ENCODE measurements at places on chromosomes 11 and 22.

GRCh38 chr11:62024936-62025486 is 57.6 kb upstream of the FTH1 start:
- H3K27ac ChIP-seq = no peak overlapping the region
- H3K4me3 ChIP-seq = no peak overlapping the region
- H3K36me3 ChIP-seq = no peaks in the 10 kb centered on the region
- no peaks in the 10 kb centered on the region for H3K4me1 ChIP-seq

- H3K4me3 ChIP-seq = no peak overlapping the region
- DNase-seq = no peak
- no peaks in the 10 kb centered on the region for H3K27me3 ChIP-seq
- no peaks in the 10 kb centered on the region for H3K4me1 ChIP-seq
Observed at GRCh38 chr11:24637520-24637919, 140.7 kb downstream of the LUZP2 start.

DNA sequence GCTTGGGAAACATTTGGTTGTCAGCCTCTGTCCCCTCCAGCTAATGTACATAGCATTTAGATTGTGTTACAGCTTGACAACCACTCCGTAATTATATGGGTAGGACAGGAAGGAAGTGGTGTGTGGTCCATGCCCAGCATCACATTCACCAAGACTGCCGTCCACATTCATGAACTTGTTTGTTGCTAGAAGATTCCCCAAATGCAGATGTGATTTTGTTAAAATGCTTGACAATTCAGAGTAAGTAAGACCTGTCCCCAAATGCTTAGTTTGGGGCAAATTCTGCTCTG is 1482.7 kb downstream of the TBC1D22A start:
- no peak for DNase-seq
- no peak overlapping the region for H3K4me3 ChIP-seq
- no peaks in the 10 kb centered on the region for H3K36me3 ChIP-seq
- H3K27me3 ChIP-seq = no peaks in the 10 kb centered on the region
- no peak overlapping the region for H3K27ac ChIP-seq
- no peaks in the 10 kb centered on the region for H3K4me1 ChIP-seq

- H3K27me3 ChIP-seq = peaks cover 3% of the 10 kb centered on the region
- H3K36me3 ChIP-seq = no peaks in the 10 kb centered on the region
- H3K27ac ChIP-seq = peak overlapping the region; percentile 72
- peaks cover 19% of the 10 kb centered on the region for H3K4me1 ChIP-seq
- H3K4me3 ChIP-seq = peak overlapping the region; percentile 49
Observed at GRCh38 chr11:117986981-117987574, 884 bp downstream of the IL10RA start.

GRCh38 chr22:41461901-41462300 is 6.6 kb downstream of the PHF5A start:
- no peak overlapping the region for H3K4me3 ChIP-seq
- H3K36me3 ChIP-seq = peaks cover 75% of the 10 kb centered on the region
- DNase-seq = no peak
- H3K27me3 ChIP-seq = no peaks in the 10 kb centered on the region

DNA sequence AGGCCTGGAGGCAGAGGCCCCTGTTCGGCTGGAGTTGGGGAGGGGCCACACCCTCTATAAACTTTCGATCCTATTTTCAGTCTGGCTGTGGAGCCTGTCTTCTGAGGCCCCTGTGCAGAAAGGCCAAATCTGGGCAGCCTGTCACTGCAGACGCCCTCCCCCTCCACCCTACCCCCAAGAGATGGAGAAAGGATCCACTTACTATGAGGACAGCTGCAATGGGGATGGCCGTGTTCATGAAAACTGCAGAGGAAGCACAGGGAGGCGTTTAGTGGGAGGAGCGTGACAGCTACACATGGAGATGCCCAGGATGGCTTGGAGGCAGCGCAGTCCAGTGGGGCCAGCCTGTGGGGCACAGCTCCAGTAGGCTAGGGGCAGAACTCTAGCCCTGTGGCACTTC is 43.5 kb upstream of the KCNJ11 start:
- DNase-seq = no peak
- H3K27me3 ChIP-seq = no peaks in the 10 kb centered on the region
- H3K27ac ChIP-seq = no peak overlapping the region
- no peaks in the 10 kb centered on the region for H3K36me3 ChIP-seq
- no peak overlapping the region for H3K4me3 ChIP-seq

DNA sequence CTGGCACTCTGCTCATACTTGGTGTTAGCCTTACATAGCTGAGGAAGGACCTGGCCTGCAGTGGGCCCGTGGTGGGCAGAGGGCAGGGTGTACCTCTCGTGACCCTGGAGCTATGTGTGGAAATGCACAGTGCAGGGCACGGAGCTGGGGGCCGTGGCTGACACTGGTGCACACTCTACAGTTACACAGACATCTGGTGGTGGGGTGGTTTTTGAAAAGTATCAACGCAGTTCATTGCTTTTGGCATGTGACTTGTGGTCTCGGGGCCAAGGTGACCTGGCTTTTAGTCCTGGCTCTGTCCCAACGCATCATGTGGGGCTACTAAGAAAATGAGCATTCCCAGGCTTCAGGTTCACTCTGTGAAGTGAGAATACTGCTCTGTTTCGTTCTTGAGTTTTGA is 553.6 kb downstream of the NTM start:
- no peaks in the 10 kb centered on the region for H3K36me3 ChIP-seq
- no peak overlapping the region for H3K27ac ChIP-seq
- no peaks in the 10 kb centered on the region for H3K4me1 ChIP-seq
- no peak for DNase-seq

- no peaks in the 10 kb centered on the region for H3K27me3 ChIP-seq
- no peak for DNase-seq
- no peak overlapping the region for H3K27ac ChIP-seq
- H3K36me3 ChIP-seq = no peaks in the 10 kb centered on the region
Observed at GRCh38 chr11:36574486-36574885, 6.7 kb downstream of the RAG1 start.

GRCh38 chr22:28441720-28442263 is 237.8 kb downstream of the TTC28 start:
- H3K4me3 ChIP-seq = peak overlapping the region; percentile 64
- DNase-seq = no peak
- peaks cover 69% of the 10 kb centered on the region for H3K4me1 ChIP-seq
- H3K36me3 ChIP-seq = no peaks in the 10 kb centered on the region
- H3K27me3 ChIP-seq = no peaks in the 10 kb centered on the region
- peak overlapping the region; percentile 80 for H3K27ac ChIP-seq

DNA sequence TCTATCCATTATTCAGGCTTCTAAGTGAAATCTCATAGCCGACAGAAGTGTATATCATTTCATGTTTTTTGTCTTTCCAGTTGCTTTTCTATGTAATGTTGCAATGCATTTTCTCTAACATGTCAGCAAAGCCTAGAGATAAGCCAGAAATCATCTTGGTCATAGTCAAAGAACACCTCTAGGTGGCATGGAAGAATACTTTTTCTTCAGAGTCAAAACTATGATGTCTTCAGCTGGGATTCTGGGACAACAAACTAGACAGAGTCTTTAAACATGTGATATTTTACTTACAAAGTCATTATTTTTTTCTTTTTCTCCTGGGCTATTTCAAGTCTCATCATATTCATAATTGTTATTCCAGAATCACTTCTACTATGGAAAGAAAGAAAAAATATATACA is 4.4 kb downstream of the GAS2 start:
- no peaks in the 10 kb centered on the region for H3K36me3 ChIP-seq
- H3K4me3 ChIP-seq = no peak overlapping the region
- peaks cover 15% of the 10 kb centered on the region for H3K27me3 ChIP-seq
- H3K4me1 ChIP-seq = no peaks in the 10 kb centered on the region

DNA sequence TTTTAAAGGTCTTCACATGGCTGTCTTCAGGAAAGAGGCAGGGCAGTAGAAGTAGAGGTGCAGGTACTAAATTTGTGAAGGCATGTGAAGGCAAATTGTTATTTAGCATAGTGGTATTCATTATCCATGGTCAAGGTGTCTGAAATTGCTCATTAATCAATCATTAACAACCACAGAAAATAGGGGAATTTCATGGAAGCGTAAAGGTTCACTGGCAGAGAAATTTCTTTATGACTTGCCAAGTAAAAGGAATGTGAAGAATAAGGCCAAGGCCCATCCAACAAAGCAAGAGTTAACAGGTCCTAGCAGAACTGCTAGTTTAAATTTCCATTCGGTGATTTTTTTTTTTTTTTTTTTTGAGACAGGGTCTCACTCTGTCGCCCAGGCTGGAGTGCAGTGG is 59.0 kb downstream of the RSF1 start:
- H3K4me1 ChIP-seq = no peaks in the 10 kb centered on the region
- DNase-seq = no peak
- no peak overlapping the region for H3K27ac ChIP-seq

All from tibial artery (tissue), 4 donors.